Transverse colon (tissue), 4 donors: ENCODE measurements at places on chromosomes 12 and 14.

DNA sequence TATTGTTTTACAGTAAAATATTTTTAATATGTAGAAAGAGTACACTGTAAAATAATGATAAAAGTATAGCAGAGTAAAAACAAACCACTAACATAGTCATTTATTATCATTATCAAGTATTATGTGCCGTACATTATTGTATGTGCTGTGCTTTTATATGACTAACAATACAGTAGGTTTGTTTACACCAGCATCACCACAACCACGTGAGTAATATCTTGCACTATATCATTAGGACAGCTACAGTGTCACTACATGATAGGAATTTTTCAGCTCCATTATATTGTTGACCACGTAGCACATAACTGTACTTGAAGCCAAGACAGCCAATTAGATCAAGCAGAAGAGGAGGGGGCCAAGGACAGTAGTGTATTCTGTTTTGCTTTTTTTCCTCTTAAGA is 415.4 kb downstream of the RAD51B start:
- no peak for DNase-seq

- no peak for DNase-seq
These were observed 71.4 kb downstream of the SLC41A2 start for GRCh38 chr12:104886418-104887401.

- no peak for DNase-seq
These were observed 3.1 kb upstream of the RIC8B start for GRCh38 chr12:106771425-106771824.

GRCh38 chr12:70785896-70786295 is 134.6 kb downstream of the PTPRR start:
- no peak for DNase-seq

DNA sequence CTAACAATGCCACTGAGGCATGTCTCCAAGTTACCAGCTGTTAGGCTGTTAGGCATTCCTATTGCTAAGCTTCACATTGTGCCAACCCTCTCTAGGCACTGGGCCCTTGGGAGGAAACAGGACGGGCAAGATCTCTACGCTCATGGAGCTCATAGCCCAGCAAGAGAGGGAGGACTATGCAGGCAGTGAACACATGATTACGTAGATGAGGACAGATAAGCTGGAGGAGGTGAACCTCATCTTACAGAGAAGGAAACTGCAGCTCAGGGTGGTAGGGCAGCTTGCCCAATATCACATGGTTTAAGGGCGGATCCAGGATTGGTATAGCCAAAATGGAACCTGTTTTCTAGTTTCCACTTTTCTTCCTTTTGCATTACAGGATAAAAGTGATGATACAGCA is 7.8 kb downstream of the UBE3B start:
- no peak for DNase-seq

GRCh38 chr14:35174342-35174741 is 52.0 kb downstream of the PRORP start:
- no peak for DNase-seq

GRCh38 chr14:72876710-72877063 is 17.2 kb downstream of the DPF3 start:
- no peak for DNase-seq

DNA sequence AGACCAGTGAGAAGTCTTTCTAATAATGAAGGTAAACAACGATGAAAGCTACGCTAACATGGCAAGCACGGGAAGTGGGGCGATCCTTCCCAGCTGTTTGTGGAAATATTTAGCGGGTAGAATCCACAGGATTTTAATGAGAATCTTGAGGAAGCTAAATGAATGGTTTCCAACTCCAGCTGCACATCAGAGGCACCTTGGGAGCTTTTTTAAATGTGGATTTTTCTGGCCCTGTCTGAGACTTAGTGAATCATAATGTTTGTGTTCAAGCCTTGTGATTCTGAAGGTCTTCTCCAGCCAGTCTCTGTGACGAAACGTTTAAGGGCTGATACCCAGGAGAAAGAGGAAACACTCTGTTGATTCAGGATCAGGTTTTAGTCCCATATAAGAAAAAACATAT is 169.8 kb downstream of the CAPZA3 start:
- no peak for DNase-seq

GRCh38 chr14:68401317-68401716 is 391.6 kb downstream of the ZFP36L1 start:
- DNase-seq, result no peak
